ENCODE measurements at places on chromosomes 7 and 10.
A peak's percentile ranks its signal among the peaks of the same experiment; 100 is the strongest.

GRCh38 chr7:147658392-147658967 lies 932.1 kb upstream of the C7orf33 start:
- DNase-seq: no peak

DNA sequence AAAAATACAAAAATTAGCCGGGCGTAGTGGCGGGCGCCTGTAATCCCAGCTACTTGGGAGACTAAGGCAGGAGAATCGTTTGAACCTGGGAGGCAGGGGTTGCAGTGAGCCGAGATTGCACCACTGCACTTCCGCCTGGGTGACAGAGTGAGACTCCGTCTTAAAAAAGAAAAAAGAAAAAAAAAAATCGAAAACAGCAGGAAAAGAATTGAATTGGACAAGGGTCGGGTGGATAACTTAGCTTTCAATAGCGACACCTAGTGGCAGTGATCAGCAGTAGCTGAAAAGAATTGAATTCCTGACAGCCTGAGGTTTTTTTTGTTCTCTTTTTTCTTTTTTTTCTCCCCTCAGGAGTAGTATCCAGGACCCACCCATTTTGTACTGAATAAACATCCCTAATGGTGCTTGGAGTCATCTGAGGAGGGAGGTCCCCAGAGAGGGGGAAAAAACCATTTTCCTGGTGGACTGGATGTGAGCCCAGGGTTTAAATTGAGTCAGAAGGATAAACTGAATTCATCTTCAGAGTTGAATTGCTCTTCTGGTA lies 55.1 kb downstream of the CYCS start:
- DNase-seq: peak; percentile 15

DNA sequence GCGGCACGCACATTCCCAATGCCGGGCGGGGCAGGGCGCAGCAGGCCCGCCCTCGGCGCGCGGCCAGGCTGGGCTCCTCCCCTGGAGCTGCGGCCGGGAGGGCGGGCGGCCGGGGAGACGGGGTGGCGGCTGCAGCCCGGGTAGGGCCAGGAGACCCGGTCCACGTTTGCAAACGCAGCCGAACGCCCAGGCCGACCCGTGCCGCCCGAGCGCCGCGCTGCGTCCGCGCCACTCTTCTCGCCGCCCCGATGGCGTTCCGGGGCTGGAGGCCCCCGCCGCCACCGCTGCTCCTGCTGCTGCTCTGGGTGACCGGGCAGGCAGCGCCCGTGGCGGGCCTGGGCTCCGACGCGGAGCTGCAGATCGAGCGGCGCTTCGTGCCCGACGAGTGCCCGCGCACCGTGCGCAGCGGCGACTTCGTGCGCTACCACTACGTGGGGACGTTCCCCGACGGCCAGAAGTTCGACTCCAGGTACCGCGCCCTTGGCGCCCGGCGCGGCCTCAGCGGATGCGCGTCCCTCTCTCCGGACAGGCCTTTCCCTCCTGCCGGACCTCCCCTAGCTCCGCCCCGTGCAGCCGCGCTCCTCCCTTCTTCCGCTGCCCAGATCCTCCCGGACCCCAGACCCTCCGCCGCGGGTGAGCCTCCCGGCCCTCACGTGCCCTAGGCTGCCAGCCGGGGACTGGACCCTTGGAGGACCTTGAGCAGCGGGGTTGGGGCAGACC lies at the start of gene FKBP9:
TSS of gene FKBP9 (plus strand) at position 115 of the 720 bp plus-strand sequence. CDS start at position 249, 134 bp downstream.
- DNase-seq: peak; percentile 56

- DNase-seq: no peak
Observed at GRCh38 chr7:117009705-117010361, 56.5 kb downstream of the ST7 start.

DNA sequence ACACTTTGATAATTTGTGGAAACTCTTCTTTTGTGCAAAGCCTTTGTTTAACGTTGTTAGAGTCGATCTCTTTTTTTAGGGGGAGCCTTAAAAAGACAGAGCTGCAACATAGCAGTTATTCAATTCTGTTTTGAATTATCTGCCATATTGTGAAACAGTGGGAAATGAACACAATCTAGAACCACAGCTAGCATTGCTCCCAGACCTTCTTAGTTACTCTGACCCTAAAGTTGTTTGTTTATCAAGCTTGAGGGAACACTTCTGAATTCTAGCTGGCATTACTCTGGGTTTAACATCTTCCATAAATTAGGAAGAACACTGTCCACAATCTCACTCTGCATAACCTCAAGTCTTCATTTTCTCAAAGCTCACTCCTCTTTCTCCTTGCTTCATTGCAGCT lies 217.7 kb downstream of the PRKG1 start:
- DNase-seq: no peak

DNA sequence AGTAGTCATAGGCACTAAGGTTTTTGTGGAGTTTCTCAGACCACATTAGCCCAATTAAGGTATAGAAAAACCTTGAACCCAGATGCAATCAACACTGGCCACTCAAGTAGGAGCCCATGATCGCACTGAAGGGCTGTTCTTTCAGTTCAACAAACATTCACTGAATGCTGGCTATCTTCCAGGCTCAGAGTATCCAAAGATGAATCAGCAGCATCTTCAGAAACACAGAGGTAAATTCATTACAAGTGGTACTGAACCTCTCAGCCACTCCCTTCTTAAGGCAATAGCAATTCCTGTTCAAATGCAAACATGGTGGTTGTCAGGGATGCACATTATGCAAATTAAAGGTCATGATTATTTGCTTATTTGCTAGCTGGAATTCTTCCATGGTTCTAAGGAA lies 17.1 kb downstream of the KCNK18 start:
- DNase-seq: no peak

DNA sequence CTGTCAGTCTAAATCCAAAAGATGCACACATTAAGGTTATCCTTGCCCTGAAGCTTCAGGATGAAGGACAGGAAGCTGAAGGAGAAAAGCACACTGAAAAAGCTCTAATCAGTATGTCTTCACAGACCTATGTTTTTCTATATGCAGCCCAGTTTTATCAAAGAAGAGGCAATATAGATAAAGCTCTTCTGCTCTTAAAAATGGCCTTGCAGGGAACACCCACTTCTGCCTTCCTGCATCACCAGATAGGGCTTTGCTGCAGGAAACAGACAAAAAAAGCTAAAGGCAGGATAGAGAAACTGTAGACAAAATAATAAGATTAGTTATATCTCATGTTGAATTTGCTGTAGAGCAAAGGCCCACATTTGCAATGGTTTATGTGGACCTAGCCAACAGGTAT lies 14.9 kb upstream of the IFIT1B start:
- DNase-seq: no peak

DNA sequence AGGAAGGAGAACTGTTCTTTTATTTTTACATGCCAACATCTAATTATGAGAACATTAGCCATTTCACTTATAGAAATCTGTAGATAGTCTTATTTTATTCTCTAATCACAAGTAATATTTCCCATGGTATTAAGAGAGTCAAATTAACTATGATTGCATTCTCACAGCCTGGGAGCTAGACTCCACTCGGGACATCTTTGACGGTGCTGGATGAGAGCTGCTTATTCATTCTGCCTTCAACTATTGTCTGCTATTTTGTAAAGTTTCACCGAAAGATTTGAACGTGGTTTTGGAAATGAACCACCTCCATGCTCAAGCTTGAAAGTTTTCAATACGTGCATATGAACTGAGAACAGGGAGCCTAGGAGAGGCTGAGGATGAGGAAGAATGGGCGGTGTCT lies 264.3 kb upstream of the KLF6 start:
- DNase-seq: no peak

- no peak for DNase-seq
Observed at GRCh38 chr10:78313048-78313381, 279.4 kb downstream of the RPS24 start.

DNA sequence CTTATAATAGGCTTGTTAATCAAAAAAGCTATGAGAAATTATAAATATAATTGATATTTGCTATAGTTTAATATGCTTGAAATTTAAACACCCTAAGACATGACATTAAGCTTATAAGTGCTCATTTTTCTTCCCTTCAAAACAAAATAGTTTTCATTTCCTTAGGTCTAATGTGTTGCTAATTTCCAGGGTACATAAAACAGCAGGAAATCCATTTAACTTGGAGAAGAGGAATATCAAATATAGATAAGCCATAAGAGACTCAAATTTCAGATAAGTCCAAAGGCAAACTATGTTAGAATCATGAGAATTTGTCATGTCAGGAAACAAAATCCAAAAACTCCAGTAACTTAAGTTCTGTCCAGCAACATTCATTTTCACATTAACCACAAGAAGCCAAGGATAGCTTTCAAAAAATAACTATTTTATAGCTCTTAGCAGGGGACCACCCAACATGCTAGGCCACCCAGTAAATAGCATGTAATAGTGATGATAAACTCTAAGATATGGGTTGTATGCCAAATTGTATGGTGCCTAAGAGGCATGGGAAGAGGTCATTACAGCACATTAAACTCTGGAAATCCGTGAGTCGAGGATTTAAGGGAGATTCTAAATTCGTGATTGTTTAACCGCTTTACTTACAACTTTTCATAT lies 298.1 kb downstream of the CRPPA start:
- DNase-seq: no peak

GRCh38 chr10:26290236-26290635 lies 73.7 kb downstream of the GAD2 start:
- no peak for DNase-seq

DNA sequence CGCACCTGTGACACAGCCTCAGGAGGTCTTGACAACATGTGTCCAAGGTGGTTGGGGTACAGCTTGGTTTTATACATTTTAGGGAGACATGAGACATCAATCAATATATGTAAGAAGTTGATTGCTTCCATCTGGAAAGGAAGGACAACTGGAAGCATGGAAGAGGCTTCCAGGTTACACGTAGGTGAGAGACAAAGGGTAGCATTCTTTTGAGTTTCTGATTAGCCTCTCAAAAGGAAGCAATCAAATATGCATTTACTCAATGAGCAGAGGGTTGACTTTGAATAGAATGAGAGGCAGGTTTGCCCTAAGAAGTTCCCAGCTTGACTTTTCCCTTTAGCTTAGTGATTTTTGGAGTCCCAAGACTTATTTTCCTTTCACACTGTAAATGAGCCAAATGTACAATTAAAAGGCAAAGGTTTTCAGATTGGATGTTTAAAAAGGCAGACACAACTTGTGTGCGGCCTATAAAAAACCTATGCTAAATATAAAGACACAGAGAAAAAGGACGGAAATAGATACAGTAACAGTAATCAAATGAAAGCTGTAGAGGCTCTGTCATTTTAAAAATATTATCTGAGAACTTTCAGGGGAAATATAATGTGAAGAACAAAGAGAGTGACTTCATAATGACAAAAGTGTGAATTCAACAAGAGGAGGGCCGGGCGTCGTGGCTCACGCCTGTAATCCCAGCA lies 65.7 kb upstream of the LANCL2 start:
- DNase-seq: no peak

DNA sequence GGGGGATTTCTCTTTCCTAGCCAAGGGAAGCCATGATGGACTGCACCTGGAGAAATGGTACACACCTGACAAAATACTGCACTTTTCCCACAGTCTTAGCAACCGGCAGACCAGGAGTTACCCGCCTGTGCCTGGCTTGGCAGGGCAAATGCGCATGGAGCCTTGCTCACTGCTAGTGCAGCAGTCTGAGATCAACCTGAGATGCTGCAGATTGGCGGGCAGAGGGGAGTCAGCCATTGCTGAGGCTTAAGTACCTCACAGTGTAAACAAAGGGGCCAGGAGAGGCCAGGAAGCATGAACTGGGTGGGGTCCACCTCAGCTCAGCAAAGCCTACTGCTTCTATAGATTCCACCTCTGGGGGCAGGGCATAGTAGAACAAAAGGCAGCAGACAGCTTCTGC lies 49.4 kb downstream of the OR13A1 start:
- DNase-seq: no peak

GRCh38 chr7:26078437-26079336 lies 73.3 kb upstream of the NFE2L3 start:
- no peak for DNase-seq

GRCh38 chr10:45325116-45325515 lies 9.7 kb upstream of the OR13A1 start:
- DNase-seq: no peak

- DNase-seq: no peak
Observed at GRCh38 chr7:42214060-42214679, 22.8 kb downstream of the GLI3 start.

All from CMK (cell line).